ENCODE measurements at places on chromosomes 12 and 14. TPM values are rescaled to one million over a fixed set of nuclear protein-coding genes. Genes with fewer than 3 reads are reported as not detected.

DNA sequence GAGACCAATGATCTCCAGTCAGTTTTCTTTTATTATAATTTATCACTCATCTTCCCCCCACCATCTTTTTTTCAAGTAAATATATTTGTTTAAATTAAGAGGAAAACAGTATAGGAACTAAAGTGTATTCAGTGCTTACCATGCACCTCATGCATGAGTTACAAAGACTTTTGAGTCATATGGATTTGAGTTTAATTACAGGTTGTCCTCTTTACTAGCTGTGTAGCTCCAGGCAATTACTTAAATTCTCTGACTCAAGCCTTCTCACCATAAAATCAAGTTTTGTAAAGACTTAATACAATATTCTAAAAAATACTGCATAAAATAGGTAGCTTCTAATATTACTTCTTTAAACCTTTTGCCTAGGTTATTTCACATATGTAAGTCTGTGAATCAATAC lies 251.3 kb downstream of the SLC16A7 start:
- DNase-seq, result peak; percentile 44

GRCh38 chr14:25371068-25371467 lies 321.1 kb upstream of the STXBP6 start:
- no peak for DNase-seq

DNA sequence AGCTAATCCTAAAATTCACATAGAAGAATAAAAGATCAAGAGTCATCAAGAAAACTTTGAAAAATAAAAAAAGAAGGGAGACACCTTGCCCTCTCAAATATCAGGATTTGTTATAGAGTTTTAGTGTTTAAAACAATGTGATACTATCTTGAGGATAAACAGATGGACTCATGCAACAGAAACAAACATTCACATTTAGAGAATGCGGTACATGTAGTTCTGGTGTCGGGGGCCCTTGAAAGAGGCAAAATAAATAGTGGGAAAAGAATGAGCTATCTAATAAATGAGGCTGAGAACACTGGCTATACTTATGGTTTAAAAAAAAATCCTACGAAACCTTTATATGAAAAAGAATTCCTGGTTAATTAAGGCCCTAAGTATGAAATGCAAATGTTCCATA lies 127.7 kb downstream of the LLPH start:
- no peak for DNase-seq

DNA sequence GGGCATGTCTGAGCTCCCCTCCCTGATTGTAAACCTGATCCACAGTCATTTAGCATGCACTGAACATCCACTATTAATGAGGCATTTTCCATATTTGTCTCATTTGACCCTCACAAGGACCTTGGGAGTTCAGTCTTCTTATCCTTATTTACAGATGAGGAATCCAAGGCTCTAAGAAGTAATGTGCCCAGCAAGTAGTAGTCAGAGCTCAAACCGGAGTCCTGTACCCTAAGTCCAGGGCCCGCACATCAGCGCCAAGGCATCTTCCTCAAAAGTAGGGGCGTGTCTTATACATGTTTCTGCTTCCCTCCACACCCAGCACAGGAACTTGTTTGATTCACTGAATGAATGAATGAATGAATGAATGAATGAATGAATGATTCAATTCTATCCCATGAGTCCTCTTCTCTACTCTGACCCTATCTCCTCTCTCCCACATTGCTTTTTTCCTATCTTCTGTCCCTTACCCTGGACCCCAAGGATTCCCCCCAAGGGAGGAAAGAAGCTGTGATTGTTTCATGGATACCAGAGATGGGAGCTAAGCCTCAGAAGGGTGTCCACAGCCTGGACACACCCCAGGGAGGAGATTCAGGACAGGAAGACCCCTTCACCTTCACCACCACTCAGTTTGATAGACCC lies 21.8 kb upstream of the KRT8 start:
- DNase-seq, result no peak

DNA sequence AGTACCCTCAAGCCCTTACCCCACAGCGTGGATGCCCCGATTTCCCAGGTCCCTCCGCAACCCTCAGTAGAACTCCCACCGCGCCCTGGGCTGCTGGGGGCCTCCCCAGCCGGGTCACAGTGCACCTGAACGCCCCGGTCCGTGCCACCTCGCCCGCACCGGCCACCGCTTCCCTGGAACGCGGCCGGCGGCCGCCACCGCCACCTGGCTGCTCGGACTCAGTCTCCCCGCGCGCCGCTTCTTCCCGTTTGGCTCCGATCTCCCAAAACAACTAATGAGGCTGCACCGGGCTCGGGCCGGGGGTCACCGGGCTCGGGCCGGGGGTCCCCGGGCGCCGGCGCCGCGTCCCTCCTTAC lies 1.0 kb downstream of the ITPK1 start:
- DNase-seq, result no peak

- DNase-seq, result peak; percentile 95
Observed at GRCh38 chr14:54737132-54737711, 165.4 kb downstream of the GCH1 start.

- peak; percentile 46 for DNase-seq
Observed at GRCh38 chr12:31890295-31891285, 68.6 kb upstream of the RESF1 start.

DTX3 gene
- 5.9 TPM for total RNA-seq

Measured in renal cortical epithelial cell (primary cell).